ENCODE measurements at places on chromosomes 7 and 10.

DNA sequence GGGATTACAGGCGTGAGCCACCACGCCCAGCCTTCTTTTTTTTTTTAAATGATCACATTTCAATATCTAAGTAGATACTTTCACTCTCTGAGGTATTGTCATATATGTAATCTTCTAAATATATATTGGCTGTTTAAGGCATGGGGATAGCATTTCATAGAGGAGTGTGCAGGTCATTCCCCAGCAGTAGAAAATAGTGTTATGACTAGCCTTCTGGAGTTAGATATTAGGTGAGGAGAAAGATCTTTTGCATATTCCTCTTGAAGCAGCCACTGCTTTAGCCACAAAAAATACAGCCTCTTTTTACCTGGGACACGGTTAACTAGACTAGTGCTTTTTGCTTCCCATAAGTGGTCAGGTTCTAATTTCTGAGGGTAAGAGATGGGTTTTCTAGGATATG, 28.9 kb downstream of the ADD3 start:
- no peak for DNase-seq

DNA sequence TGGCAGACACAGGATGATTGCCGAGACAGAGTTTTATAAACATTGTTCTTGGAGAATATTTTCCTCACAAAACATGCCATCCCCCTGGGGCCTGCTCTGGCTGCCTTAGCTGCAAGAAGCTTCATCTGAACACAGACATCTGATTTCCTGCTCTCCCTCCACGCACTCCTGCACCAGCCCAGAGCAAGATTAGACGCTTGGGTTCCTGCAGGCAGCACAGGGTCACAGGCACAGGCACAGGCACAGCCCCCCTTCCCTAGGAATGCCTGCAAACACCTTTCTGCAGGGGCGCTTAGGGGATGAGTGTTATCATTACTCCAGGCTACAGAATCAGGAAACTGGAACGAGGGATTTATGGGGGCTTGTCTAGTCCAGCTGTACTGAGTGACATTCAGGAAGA, 450.3 kb downstream of the GRID1 start:
- DNase-seq, result no peak

GRCh38 chr10:43408331-43408709, 666 bp downstream of the HNRNPF start:
- DNase-seq, result no peak

GRCh38 chr7:31373337-31374289, 33.1 kb upstream of the NEUROD6 start:
- no peak for DNase-seq

- no peak for DNase-seq
Measured at GRCh38 chr10:5524641-5525560, at the start of gene CALML3. CALML3 (plus strand) TSS chr10:5524961; CDS start chr10:5525086, 125 bp downstream.

- DNase-seq, result no peak
Measured at GRCh38 chr10:133567119-133567518, 1.7 kb upstream of the SYCE1 start.

DNA sequence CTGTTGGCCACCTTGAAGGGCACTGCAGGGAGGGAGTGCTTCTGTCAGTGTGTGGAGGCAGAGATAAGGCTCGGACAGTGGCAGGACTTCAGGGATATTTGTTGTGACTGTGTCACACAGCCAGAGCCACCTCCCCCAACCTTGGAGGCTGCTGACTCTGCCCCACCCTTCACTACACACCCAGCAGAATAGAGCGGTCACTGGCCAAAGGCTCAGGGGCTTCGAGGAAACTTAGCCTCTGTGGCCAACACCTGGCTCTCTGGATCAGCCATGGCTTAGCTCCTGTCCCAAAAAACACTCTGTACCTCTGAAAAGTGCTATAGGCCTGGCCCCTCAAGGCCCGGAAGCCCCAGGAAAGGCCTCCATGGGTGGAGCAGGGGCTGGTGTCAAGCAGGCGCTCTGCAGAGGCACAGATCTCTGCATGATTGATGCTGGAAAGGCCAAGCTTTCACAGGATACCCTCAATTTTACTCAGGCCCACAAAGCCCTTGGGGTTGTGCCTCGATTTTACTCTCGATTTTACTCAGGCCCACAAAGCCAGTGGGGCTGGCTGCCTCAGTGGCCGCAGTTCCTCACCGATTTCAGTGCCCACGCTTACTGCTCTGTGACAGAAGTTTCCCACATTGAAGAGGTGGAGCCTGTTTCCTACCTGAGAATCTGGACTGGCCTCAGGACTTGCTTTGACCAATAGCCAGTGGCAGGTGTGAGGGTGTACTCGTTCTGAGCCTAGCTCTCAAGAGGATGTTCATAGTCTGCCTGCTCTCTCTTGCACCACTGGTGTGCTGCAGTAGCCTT, 113.2 kb upstream of the GPR26 start:
- no peak for DNase-seq

GRCh38 chr10:1524540-1524939, 212.8 kb downstream of the ADARB2 start:
- DNase-seq, result no peak

- no peak for DNase-seq
Measured at GRCh38 chr10:131946321-131946751, 35.4 kb downstream of the BNIP3 start.

GRCh38 chr10:133388973-133389818, 4.8 kb upstream of the MTG1 start:
- peak; percentile 69 for DNase-seq

DNA sequence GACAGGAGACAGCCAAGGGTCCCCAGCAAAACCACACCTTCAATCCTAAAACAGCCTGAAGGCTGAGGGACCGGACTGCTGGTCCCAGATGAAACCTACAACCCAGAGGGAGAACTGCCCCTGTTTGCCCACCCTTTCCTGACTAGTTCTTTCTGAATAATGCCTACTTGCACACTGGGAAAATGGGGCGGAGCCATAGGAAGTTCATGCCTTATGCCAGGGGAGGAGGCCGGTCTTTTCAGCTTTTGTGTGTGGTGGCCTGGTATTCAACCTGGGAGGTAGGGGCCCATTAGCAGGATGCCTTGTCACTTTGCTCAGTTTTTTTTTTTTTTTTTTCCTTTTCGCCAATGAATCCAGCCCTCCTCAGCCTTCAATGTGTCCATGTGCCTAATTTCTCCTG, 20.7 kb downstream of the TOMM7 start:
- DNase-seq, result no peak

DNA sequence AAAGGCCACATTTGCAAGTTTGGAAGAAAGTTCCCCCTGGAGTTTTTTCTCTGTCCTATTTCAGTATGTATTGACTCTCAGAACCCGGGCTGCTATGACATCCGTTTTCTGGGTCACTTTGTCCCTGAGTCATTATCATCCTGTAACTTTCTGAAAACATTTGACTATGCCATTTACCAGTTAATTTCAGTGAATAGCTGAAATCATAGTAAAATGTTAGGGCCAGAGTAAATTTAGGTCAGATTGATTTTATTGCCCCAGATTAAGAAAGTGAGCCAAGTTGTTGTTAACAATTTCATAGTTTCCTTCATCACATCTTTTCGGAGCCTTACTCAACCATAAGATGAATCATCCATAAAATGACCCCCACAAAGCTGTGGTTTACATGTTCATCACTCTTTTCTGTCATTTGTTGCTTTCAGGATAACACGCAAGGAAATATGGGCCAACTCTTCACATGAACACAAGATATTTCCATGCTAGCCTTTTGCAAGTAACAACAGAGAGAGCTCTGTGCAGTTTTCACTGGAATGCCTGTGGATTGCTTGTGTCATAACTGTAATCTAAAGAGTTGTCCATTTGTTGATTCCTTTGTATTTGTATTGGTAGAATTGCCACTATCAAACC, 3.9 kb upstream of the MACC1 start:
- peak; percentile 2 for DNase-seq

DNA sequence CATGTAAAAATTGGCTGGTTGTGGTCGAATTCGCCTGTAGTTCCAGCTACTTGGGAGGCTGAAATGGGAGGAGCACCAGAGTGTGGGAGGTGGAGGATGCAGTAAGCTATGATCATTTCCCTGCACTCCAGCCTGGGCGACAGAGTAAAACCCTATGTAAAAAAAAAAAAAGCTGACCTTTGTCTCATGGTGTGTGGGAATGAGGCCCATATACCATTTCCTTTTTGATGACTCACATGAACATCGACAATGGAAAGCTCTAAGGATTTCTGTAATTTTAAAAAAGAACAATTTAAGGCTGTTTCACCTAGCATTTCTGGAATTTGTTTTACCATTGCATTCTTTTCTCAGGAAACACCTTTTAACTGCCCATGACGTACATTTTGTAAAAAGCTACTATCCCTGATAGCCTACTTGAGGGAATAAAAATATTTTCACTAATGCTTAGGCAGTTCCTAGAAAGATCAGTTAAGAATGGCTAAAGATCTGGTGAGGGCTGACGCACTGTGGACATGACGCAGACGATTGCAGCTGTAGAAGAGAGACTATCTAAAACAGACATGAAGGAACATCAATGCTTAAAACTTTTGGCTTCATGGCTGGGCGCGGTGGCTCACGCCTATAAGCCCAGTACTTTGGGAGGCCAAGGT, 400.6 kb upstream of the IGFBP3 start:
- DNase-seq, result no peak

DNA sequence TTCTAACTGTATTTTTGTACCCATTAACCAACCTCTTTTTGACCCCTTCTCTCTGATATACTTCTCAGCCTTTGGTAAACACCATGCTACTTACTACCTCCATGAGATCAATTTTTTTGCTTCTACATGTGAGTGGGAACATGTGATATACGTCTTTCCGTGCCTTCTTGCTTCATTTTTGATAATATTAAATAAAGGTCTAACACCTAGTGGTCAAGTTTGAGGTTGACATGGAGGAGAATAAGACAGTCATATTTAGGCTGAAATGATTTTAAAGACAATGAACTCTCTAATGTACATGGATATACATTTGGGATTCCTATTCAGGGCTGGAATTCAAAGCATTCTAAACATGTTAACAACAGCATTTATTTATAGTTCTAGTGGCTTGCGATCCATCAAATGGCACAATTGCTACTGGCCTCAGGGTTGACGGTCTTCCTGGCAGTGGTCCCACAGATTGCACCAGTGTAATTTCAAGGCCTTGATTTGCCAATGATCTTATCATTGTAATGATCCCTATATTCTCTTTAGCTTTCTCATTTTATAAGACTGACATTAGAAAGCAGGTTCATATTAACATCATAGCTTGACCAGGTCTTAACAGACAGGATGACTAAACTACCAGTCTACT, 315.9 kb upstream of the ETV1 start:
- DNase-seq, result no peak

GRCh38 chr10:95336702-95337101, 45.9 kb upstream of the PDLIM1 start:
- DNase-seq, result no peak

DNA sequence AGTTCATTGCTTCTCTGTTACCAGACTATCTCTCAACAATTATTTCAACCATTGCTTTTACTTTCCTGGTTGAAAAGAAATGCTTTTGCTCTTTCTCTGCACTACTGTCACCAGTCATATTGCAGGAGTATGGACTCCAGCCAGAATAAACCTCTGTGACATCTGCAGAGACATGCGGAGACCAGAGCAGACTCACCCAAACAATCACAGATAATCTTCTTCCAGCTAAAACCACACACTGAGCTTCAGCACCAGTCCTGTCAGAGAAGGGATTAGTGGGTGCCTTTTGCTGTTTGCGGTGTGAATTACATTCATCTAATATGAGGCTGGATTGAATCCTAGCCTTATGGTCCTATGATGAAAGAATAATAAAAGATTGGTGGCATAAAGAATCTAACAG, 258.6 kb downstream of the CNTNAP2 start:
- DNase-seq, result no peak

- no peak for DNase-seq
Measured at GRCh38 chr7:81707196-81707595, 62.7 kb downstream of the HGF start.

GRCh38 chr10:12501324-12501723, 152.0 kb downstream of the CAMK1D start:
- DNase-seq, result no peak

GRCh38 chr10:90849956-90850749, 7.7 kb downstream of the HTR7 start:
- no peak for DNase-seq

- DNase-seq, result no peak
Measured at GRCh38 chr10:17643339-17643754, 604 bp upstream of the STAM start.

DNA sequence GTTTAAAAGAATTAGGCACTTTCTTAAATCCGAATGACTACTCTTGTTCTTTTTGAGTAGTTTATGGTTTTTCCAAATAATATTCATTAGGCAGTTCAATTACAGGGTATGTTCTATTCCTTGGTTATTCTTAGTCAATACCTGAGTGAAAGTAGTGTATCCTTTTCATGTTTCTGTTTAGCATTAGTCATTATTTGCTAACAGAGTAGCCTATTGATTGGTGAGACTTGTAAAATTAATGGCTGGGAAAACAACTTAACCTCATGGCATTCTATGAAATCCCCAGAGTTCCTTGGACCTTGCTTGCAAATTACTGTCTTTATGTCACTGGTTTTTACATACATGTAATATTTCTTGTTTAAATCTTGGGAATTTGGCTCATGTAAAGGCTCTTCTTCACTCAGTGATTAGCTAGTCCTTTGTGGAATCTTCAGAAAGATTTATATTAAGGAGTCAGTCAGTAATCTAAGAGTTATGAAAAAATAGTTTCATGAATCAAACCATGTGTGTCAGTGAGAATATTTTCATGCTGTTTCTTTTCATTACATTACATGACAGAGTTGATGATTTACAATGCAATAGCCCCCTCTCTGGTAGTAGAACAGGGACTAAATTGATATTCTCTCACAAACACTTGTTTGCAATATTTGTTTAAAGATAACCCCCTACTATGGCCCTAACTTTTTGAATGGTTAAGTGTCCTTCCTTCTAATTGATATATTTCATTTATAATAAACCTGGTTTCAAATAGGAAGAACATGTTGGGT, 81.5 kb upstream of the LRRTM3 start:
- no peak for DNase-seq

- no peak for DNase-seq
Measured at GRCh38 chr10:118922226-118922625, 107.3 kb upstream of the NANOS1 start.

- DNase-seq, result no peak
Measured at GRCh38 chr7:148336411-148336810, 254.2 kb upstream of the C7orf33 start.

DNA sequence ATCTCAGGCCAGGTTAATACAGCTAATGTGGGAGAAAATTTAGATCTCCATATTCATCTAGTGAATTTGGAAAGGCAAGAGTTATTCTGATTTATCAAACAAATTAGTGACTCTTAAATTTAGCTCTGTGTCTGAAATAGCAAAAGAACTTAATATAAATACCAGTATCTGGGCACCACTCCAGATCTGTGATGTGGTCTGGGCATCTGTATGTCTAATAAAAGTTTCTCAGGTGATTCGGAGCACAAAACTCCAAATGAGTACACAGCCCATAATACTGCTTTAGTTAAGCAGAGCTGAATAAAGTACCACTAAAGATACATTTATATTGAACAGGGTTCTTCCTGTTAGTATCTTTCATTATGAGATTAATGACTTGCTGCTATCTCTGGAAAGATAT, 261.4 kb downstream of the BAMBI start:
- no peak for DNase-seq

DNA sequence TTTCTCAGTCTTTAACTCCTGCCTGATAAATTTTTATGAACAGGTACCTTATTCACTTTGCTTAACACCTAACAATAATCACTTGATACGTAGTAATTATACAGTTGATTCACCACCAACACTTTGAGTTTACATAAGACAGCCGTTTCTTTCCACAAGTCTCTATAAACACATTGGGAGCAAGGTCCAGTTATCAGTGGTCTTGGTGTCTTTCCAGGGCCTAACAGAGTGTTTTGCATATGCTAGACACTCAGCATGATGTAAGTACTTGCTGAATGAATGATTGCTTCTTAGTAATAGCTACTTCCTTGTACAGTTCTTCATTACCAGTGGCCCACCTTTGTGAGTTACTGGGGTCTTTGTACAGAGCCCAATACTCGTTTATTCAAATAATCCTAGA, 6.4 kb downstream of the CLDN12 start:
- DNase-seq, result no peak

Data from T-helper 1 cell (primary cell).